ENCODE measurements at places on chromosomes 6 and 20. TPM values are rescaled to one million over a fixed set of nuclear protein-coding genes. Genes with fewer than 3 reads are reported as not detected.

MCM3 gene
- total RNA-seq = 313 TPM

FAM83C gene
- not detected for total RNA-seq

C6orf58 gene
- 0.39 TPM for total RNA-seq

IPCEF1 gene
- total RNA-seq = not detected

GPR6 gene
- not detected for total RNA-seq

SLCO4A1 gene
- total RNA-seq = 16.3 TPM

IL17F gene
- not detected for total RNA-seq

CTNNBL1 gene
- 44.7 TPM for total RNA-seq

NKAPL gene
- total RNA-seq = not detected

DEFB114 gene
- not detected for total RNA-seq

ENPP5 gene
- 2.5 TPM for total RNA-seq

TREML1 gene
- not detected for total RNA-seq

FRS3 gene
- total RNA-seq = 0.74 TPM

FAM50B gene
- total RNA-seq = 6.1 TPM

PET117 gene
- total RNA-seq = 17.9 TPM

OXT gene
- not detected for total RNA-seq

UBE3D gene
- total RNA-seq = 9.9 TPM

IL20RA gene
- 0.27 TPM for total RNA-seq

HUS1B gene
- total RNA-seq = 2.9 TPM

SOBP gene
- total RNA-seq = 2.1 TPM

ZC2HC1B gene
- total RNA-seq = not detected

FBXL4 gene
- 4.7 TPM for total RNA-seq

TGM3 gene
- total RNA-seq = not detected

PTPRT gene
- not detected for total RNA-seq

TBC1D32 gene
- total RNA-seq = 5.4 TPM

GLP1R gene
- not detected for total RNA-seq

PHF20 gene
- total RNA-seq = 14.5 TPM

MYLK2 gene
- total RNA-seq = 3.0 TPM

SYNDIG1 gene
- 0.80 TPM for total RNA-seq

PPP1R16B gene
- under 0.01 TPM for total RNA-seq

PSMB1 gene
- total RNA-seq = 973 TPM

IMPG1 gene
- total RNA-seq = not detected

KCNK5 gene
- 5.2 TPM for total RNA-seq

SLC52A3 gene
- 3.0 TPM for total RNA-seq

ZNF311 gene
- total RNA-seq = 0.74 TPM

ADGRF4 gene
- total RNA-seq = 2.7 TPM

TDP2 gene
- 25.3 TPM for total RNA-seq

SIRPB1 gene
- total RNA-seq = 0.11 TPM

SPEF1 gene
- total RNA-seq = not detected

MYLK4 gene
- 0.39 TPM for total RNA-seq

DUSP15 gene
- total RNA-seq = 1.9 TPM

RAET1E gene
- 1.4 TPM for total RNA-seq

HMGA1 gene
- total RNA-seq = 489 TPM

MCM9 gene
- total RNA-seq = 6.9 TPM

CRYBG1 gene
- 14.1 TPM for total RNA-seq

AGPAT4 gene
- total RNA-seq = 5.5 TPM

DNMT3B gene
- 3.7 TPM for total RNA-seq

CHMP4B gene
- total RNA-seq = 38.5 TPM

PAX1 gene
- total RNA-seq = 0.12 TPM

CLVS2 gene
- under 0.01 TPM for total RNA-seq

UBD gene
- total RNA-seq = 10.1 TPM

TINAG gene
- not detected for total RNA-seq

SLC17A1 gene
- total RNA-seq = not detected
